ENCODE measurements at places on chromosomes 5 and 9. TPM values are rescaled to one million over a fixed set of nuclear protein-coding genes. Genes with fewer than 3 reads are reported as not detected.

Gene SLC36A2
- not detected for total RNA-seq

Gene FGD3
- not detected for total RNA-seq

Gene FBXW11
- 78.0 TPM for total RNA-seq

Gene IFNB1
- not detected for total RNA-seq

Gene PLAC8L1
- not detected for total RNA-seq

Gene CA9
- 3.4 TPM for total RNA-seq

Gene PAEP
- total RNA-seq: not detected

Gene ENTPD2
- total RNA-seq: not detected

Gene GMCL2
- not detected for total RNA-seq

Gene MYMK
- total RNA-seq: not detected

Gene CYLC2
- total RNA-seq: not detected

Gene CRB2
- not detected for total RNA-seq

Gene ENTREP1
- total RNA-seq: not detected

Gene MYORG
- 0.13 TPM for total RNA-seq

Gene PDE8B
- total RNA-seq: not detected

Gene IFNA13
- total RNA-seq: not detected

Gene PCDHGA9
- total RNA-seq: 2.6 TPM

Gene FAM200C
- total RNA-seq: 7.1 TPM

Gene LCN12
- total RNA-seq: not detected

Gene ASTN2
- total RNA-seq: 7.5 TPM

Gene RGS7BP
- total RNA-seq: 0.11 TPM

Gene PCDHGA10
- total RNA-seq: 11.1 TPM

Gene GFI1B
- total RNA-seq: not detected

Gene CD74
- total RNA-seq: not detected

Gene PLPP7
- 0.13 TPM for total RNA-seq

Gene SPEF2
- 5.3 TPM for total RNA-seq

Gene DAPK1
- 1.9 TPM for total RNA-seq

Gene SNCAIP
- 4.0 TPM for total RNA-seq

Gene NPR3
- 97.0 TPM for total RNA-seq

Gene GKAP1
- total RNA-seq: not detected

Gene SPATA31D4
- not detected for total RNA-seq

Gene INSL6
- total RNA-seq: not detected

Gene AGXT2
- not detected for total RNA-seq

Gene PIP5K1B
- not detected for total RNA-seq

Gene ZNF608
- total RNA-seq: 2.1 TPM

Gene PCDHA10
- total RNA-seq: 0.11 TPM

Gene ACSL6
- total RNA-seq: 0.11 TPM

Gene SLC6A3
- not detected for total RNA-seq

Gene DNAJC18
- 9.5 TPM for total RNA-seq

Gene TLE1
- total RNA-seq: 14.4 TPM

Gene DNAJC25
- 14.4 TPM for total RNA-seq

Gene FOXD4L5
- not detected for total RNA-seq

Gene WNT8A
- not detected for total RNA-seq

Gene MYO10
- total RNA-seq: 43.2 TPM

Gene TAS2R1
- not detected for total RNA-seq

Gene LMBRD2
- total RNA-seq: 28.2 TPM

Gene TAF11L12
- total RNA-seq: not detected

Gene FGF18
- total RNA-seq: not detected
